ENCODE measurements at places on chromosomes 12 and 14.

DNA sequence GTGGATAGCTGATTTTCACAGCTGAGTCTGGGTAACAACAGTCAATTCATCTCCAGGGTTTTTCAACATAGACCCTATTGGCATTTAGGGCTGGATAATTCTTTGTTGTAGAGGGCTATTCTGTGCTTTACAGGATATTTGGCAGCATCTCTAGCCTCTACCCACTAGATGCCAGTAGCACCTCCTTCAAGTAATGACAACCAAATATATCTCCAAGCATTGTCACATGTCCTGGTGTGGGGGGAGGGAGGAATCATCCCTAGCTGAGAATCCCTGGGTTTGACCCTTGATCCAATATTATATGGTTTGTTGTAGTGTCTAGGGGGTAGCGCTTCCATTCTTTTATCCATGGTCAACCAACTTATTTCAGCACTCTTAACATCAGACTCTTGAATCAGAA, 157.2 kb downstream of the ANO4 start:
- DNase-seq = no peak

GRCh38 chr12:131716282-131716681, 5.4 kb downstream of the SFSWAP start:
- DNase-seq = no peak

- no peak for DNase-seq
These were observed 208.2 kb upstream of the RTL1 start for GRCh38 chr14:101111620-101112290.

DNA sequence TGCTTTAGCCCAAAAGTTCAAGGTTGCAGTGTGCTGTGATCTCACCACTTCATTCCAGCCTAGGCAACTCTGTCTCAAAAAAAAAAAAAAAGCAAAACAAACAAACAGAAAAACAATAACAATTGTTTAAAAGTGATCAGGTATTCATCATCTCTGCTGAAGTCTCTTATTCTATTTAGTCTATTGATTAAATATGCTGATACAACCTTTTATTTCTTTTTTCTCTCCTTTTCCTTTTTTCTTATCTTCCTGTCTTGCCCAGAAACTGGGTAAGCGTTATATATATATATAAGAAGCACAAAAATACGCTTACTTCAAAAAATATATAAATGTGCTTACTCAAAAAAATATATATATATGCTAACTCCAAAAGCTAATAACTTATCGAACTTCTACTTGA, 213.8 kb upstream of the EEA1 start:
- DNase-seq = no peak

GRCh38 chr14:34874386-34875030, 652 bp downstream of the BAZ1A start:
- DNase-seq = no peak

- DNase-seq = no peak
These were observed 845 bp upstream of the RARG start for GRCh38 chr12:53232646-53233461.

DNA sequence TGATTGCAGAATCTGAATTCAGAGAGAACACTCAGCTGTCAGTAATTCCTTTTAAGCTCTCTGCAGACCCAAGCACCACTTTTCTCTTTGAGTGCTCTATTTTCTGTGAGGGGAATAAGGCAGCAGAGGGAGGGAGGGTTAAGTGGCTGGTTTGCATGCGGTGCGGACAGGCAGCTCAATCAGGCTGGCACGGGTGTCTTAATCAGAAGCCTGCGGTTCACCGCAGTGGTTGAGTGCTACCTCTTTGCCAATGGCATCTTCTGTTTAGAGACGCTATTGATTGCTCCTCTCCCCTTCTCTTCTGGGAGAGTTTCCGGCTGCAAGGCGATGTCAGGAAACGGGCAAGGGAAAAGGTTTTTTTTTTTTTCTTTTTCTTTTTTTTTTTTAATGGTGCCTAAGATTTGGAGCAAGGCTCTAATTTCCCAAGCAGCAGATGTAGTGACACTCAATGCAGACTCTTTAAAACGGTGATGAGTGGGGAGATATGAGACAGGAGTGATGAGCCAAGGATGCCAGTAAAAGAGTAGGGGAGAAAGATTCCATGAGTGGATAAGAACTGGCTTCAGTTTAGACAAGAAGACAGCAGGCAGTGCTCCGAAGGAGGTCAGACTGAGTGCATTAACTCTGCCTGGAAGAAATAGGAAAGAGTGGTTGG, 533.7 kb upstream of the SEL1L start:
- DNase-seq = no peak

DNA sequence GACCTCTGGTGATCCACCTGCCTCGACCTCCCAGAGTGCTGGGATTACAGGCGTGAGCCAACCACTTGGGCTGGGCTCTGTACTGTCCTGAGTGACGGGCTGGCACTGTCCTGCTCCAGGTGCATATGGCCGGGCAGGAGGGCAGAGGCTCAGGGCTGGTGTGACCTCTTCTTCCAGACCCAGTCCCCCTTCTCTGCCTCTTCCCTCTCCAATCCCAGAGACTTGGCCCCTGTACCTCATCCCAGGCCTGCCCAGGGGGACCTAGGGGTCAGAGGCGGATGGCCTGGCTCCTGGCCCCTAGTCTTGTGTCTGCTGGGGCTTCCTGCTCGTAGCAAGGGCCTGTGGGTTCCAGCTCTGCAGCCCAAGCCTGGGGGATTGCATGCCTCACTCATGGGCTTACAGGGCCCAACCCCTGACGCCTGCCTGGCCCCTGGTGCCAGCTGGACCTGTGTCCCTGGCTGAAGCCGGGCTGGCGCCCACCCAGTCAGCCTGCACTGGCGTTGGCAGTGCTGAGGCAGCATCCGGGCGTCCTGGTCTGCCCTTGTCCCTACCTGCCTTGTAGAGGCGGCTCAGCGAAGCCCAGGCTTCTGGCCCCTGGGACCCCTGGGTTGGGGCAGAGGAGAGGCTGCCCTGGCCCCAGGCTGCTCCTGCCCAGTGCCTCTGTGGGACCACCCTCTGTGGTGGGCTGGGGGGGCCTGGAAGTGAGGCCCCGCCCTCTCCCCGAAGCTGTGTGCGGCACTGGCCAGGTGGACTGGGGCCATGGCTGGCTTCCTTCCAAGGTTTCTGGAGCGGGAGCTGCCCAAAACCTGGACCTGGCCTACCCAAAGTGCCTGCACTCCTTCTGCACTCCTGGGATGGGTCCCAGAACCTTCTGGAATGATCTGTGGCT, 4.3 kb downstream of the TEDC1 start:
- DNase-seq = no peak

DNA sequence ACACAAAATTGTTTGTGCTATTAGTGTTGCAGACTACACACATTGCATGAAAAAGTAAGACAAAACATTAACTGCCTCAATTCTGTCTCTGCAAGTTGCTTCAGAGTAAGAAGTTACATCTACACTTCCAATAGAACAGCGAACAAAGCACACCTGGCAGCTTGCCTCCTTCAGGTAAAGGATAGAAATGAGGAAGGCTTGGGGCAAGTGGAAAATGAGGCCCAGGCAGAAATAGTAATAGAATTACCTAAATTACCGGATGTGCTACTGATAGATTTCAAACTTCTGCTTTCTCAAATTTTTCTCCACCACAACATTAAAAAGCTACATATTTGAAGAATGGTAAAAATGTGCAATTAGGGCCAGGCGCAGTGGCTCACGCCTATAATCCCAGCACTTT, 37.7 kb downstream of the CCDC175 start:
- no peak for DNase-seq

GRCh38 chr12:105659355-105660075, 329.0 kb downstream of the C12orf75 start:
- no peak for DNase-seq

DNA sequence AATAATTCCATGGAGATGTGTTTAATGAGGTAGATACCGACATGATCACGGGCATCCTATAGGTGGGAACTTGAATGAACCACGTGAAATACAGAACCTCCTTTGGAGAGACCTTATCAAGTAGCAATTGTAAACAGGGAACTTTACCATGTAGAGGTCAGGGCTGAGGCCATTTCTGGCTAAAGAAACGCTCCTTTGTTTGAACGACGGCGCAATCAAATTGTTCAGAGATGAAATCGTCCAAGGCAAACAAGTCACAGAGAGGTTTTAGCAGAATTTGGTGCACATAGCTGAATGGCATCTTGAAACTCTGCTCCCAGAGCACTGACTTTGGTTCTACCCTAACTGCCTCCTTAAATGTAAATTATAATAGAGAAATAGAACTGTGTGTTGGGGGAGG, 9.8 kb downstream of the PRIMA1 start:
- DNase-seq = no peak

GRCh38 chr12:62817556-62818271, 117.2 kb downstream of the PPM1H start:
- DNase-seq = no peak

DNA sequence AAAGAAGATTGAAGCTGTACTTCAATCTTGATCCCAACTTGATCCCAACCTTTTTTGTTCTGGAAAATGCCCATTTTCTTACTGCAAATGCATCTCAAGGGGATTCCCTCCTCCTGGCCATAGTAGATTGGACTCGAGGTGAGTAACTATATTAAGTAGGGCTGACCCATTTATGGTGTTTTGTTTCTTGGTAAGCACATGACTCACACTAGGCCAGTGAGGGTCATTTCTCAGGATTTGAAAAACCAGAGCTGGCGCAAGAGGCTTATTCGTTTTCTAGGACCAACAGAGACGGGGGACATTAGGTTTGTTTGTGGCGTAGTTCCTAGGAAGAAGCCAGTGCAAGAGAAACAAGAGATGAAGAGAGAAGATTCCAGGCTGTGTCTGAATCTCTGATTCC, 51.4 kb downstream of the MRPL42 start:
- DNase-seq = peak; percentile 4

- peak; percentile 95 for DNase-seq
These were observed 303.5 kb downstream of the EGLN3 start for GRCh38 chr14:33647385-33647786.

GRCh38 chr14:87617079-87617478, 375.9 kb downstream of the GALC start:
- no peak for DNase-seq

GRCh38 chr14:100472094-100472455, 115.1 kb downstream of the BEGAIN start:
- no peak for DNase-seq

GRCh38 chr14:69580009-69580577, 5.4 kb upstream of the CCDC177 start:
- no peak for DNase-seq

DNA sequence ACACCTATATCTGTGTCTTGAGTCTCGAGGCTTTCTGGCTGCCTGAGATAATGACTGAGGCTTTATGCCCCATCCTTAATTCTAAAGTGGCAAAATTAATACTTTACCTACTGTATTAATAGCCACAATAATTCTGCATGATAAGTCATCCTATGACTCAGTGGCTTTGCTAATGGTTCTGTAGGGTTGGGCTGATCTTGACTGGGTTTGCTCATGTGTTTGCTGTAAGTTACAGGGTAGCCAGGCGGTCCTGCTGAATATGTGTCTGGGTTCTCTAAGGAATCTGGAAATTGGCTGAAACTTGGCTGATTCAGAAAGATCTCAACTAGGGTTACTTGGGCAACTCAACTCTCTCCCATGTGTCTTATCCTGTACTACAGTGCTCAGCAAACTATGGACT, 21.7 kb downstream of the MGST1 start:
- DNase-seq = no peak

DNA sequence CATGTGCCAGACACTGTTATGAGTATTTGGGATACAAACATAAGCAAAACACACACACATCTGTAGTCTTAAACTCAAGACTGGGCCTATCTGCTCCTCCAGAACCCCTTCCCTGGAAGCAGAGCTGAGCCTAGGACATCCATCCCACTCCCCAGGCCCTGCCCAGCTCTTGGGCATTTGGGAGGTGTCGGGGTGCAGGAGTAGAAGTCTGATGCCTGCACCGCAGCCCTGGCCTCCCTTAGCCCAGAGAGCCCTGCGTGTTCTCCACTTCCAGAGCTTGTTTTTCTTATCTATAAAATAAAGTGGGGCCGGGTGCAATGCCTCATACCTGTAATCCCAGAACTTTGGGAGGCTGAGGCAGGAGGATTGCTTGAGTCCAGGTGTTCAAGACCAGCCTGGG, 11.7 kb downstream of the HSP90AA1 start:
- no peak for DNase-seq

DNA sequence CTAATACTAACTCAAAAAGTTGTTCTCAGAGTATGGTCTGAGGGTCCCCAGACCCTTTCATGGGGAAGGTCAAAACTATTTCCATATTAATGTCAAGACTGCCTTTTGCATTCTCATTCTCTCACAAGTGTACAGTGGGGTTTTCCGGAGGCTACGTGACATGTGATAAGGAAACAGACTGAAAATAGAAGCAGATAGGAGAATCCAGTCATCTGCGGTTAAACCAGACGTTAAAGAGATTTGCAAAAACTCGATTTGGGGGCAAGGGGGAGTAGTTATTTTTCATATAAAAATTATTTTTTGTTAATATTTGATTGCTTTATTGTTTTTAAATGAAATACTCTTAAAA, 1.0 kb upstream of the NAP1L1 start:
- no peak for DNase-seq

GRCh38 chr12:125684968-125685790, 619.9 kb downstream of the AACS start:
- DNase-seq = no peak

DNA sequence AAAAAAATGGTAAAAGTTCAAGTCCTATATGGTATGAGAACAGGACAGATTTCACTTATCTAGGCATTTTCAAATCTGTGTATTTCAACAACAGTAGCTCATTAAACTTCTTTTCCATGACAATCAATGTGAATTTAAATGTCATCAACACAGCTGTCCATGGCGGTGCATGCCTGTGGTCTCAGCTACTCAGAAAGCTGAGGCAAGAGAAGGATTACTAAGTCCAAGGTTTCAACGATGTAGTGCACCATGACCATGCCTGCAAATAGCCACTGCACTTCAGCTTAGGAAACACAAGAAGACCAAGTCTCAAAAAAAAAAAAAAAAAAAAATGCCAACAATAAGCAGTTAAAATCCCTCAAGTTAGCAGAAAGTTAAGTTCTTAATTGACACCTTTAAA, 214.6 kb downstream of the C12orf50 start:
- no peak for DNase-seq

DNA sequence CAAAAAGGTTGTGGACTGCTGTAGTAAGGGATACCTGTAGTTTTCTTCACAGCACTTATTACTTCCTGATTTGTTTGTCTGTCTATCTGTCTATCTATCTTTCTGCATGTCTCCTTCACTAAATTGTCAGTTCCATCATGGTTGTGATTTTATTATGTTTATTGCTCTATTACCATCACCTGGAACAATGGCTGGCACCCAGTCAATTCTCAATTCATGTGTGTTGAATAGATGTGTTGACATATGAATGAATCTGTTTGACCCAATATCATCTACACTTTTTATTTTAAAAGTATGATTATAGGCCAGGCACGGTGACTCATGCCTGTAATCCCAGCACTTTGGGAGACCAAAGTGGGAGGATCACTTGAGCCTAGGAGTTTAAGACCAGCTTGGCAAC, 224.4 kb downstream of the NUBPL start:
- no peak for DNase-seq

- no peak for DNase-seq
These were observed 367.6 kb downstream of the C12orf75 start for GRCh38 chr12:105698075-105698474.

- no peak for DNase-seq
These were observed 31.0 kb downstream of the EID3 start for GRCh38 chr12:104334581-104334980.

GRCh38 chr14:76963372-76963771, 65.1 kb downstream of the IRF2BPL start:
- no peak for DNase-seq

Data from HS-5 (cell line).